ENCODE measurements at places on chromosomes 3 and 15.
A peak's percentile ranks its signal among the peaks of the same experiment; 100 is the strongest.

DNA sequence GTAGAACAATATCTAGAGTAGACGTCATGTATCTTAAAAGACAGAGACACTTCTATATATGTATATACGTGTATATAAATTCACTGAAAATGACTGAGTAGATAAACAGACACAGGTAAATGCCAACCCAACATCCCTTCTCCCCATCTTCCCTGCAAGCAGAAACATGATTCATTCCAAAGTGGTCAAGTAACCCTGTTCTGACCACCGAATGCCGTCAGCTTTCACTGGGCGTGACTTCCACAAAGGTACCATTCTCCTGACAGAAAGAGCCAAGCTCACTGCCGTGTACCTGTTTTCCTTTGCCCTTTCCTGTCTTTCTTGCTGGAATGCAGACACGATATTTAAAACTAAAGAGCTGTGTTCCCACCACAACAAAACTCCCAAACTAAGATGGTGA, 76.7 kb downstream of the TAFA4 start:
- DNase-seq = no peak

GRCh38 chr3:9399337-9399703, 1.9 kb downstream of the SETD5 start:
- no peak for DNase-seq

DNA sequence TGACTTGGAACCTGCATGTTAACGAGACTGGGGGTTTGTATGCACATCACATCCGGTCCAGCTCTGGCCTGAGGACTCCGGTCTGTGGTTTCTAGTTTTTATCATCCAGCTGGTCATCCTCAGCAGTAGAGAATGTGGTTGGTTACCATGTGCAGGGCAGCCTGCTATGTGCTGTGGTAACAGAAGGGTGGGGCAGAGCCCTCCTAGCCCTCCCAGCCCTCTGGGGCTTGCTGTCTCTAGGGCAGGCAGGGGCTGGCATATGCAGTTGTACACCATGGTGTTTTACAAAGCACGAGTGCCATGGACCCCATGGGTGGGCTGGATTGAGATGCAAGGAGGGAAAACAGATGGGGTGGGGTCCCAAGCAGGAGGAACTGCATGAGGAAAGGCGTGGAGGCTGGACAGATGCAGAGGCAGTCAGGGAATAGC, 70.2 kb downstream of the APBA2 start:
- DNase-seq = no peak

- no peak for DNase-seq
These were observed 7.2 kb upstream of the SEC22A start for GRCh38 chr3:123194552-123194951.

GRCh38 chr15:90400759-90401314, 12.8 kb downstream of the IQGAP1 start:
- no peak for DNase-seq

DNA sequence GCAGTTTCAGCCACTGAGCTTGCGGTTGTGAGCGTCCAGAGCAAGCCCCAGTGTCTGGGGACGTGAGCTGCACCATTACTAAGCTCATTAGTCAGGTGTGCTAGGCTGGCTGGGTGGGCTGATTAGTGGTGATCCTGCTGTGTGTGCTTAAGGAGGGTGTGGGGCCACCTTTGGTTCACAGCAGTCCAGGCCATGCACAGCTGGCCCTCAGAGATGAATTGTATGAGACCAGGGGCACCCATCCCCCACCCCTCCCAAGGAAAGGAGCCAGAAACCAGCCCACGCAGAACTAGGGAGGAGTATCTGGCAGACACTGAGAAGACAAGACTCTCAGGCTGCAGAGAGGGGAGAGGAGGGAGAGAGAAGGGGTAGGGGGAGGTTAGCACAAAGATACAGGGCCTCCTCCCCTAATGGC, 3.8 kb downstream of the TYRO3 start:
- DNase-seq = no peak

DNA sequence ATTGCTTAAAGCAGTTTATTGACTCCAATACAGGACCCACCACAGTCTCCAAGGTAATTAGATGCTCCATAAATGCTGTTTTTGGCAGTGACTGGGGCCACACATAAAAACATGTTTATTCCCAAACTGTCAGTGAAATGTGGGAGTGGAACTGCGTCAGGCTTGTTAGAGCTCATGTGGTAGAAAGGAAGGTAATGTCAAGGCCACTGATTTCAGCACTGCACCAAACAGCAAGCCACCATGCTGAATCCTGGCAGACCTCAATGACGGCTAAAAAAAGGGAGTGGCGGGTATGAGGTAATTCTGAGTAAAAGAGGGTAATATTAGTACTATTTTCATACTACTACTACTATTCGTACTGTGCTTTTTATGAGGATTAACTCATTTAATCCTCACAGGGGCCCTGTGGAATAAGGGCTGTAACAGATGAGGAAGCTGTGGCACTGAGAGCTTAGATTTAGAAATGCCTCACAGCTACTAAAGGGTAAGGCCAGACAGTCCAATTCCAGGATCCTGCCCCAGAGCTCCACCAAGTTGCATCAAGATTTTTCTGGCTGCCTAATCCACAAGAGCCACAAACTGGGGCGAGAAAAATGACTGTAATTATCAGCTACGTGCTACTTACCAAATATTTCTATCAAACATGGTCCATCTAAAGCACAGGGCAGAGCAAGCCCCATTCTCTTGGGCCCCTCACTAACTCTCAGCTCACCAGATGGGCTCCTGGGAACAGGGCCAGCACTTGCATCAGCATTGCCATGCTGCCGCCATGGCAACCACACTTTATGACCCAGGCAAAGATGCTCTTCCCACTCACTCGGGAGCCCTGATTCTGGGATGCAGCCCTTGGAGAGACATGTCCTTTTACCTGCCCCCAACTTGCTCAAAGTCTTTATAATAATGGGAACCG, 83.6 kb upstream of the SPATA12 start:
- DNase-seq = peak; percentile 46

GRCh38 chr15:67812241-67812644, 13.1 kb upstream of the SKOR1 start:
- no peak for DNase-seq

- no peak for DNase-seq
These were observed 29.7 kb downstream of the ZBBX start for GRCh38 chr3:167350245-167350862.

GRCh38 chr3:64739971-64740631, 52.3 kb upstream of the ADAMTS9 start:
- no peak for DNase-seq

DNA sequence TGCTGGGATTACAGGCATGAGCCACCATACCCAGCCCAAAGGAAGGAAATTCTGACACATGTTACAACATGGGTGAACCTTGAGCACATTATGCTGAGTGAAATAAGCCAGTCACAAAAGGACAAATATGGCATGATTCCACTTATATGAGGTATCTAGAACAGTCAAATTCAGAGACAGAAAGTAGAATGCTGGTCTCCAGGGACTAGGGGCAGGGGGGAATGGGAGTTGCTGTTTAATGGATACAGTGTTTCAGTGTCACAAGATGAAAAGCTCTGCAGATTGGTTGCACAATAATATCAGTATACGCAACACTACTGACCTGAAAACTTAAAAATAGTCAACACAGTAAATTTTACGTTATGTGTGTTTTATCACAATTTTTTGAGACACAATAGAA, 4.1 kb downstream of the SPATA12 start:
- DNase-seq = no peak

GRCh38 chr3:69324362-69325025, 61.4 kb downstream of the FRMD4B start:
- DNase-seq = no peak

- no peak for DNase-seq
These were observed 999.7 kb upstream of the ALCAM start for GRCh38 chr3:104367000-104367399.

GRCh38 chr3:151837057-151837456, 23.1 kb downstream of the AADAC start:
- no peak for DNase-seq

GRCh38 chr15:63334821-63335220, 46.8 kb downstream of the CA12 start:
- DNase-seq = no peak

DNA sequence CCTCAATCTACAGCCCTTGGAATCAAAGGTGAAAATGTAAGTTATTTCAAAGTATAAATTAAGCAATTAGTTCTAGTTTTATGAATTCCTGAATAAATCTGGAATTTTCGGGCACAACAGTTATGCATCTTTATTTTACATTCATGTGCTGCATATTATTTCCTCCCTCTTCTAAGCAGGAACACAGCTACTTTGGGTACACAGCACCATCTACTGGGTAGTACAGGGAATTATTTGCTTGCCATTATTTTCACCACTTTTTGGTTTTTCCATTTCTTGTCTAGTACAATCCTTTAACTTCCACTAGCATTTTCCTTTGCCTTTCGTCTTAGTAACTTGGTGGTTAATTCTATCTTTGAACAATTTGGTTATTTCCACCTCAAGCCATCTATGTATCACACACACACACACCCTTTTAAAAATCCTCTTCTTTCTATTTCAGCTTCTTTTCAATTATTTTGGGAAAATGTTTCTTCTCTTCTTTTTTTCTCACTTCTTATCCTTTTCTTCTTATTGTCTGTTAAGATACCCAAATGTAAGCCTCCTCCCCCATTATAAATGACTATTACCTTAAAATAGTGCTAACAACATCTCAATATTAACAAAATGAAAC, 451.0 kb downstream of the MFSD1 start:
- DNase-seq = no peak

GRCh38 chr3:65905771-65906170, 132.9 kb downstream of the MAGI1 start:
- DNase-seq = no peak

GRCh38 chr3:50160561-50160983, 5.4 kb downstream of the SEMA3F start:
- DNase-seq = no peak

- no peak for DNase-seq
These were observed 691 bp downstream of the SENP7 start for GRCh38 chr3:101512396-101512645.

GRCh38 chr15:42704492-42704926, 32.4 kb downstream of the CDAN1 start:
- peak; percentile 65 for DNase-seq

DNA sequence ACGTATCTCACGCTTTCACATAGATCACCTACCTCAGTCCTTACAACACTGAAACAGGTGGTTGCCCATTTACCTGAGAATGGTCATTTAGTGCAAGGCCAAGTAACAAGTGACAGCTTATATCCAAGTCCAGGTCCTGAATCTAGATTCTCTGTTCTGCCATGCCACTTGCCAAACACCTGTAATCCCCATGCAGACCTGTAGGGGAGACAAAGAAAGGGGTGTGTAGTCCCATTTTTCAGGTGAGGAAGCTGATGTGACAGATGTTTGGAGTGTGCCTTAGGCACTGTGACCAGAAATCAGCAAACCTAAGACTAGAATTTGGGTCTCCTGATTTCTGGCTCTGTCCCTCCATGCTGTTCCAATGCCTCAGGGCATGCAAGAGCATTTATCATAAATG, 12.7 kb downstream of the ZNF35 start:
- no peak for DNase-seq

DNA sequence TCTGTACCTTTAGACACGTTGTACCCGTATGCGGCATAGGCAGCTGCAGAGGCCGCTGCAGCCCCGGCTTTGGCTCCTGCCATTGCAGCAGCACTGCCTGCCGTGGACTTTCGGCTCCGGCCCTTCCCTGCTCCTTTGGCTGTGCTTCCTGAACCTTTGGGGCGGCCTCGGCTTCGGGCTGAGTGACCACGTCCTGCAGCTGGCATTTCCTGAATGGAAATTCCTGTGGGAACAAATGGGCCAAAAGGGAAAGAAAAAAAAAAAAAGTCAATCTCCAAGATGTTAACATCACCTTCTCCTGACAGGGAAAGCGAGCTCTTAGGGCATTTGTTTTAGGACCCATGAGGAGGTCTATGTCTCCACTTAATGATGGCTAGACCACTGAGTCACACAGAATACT, 29.6 kb downstream of the CHAC1 start:
- DNase-seq = no peak

- DNase-seq = no peak
These were observed 19.6 kb downstream of the CD86 start for GRCh38 chr3:122074621-122075265.

- DNase-seq = no peak
These were observed 93.5 kb upstream of the SOX2 start for GRCh38 chr3:181618260-181618659.

DNA sequence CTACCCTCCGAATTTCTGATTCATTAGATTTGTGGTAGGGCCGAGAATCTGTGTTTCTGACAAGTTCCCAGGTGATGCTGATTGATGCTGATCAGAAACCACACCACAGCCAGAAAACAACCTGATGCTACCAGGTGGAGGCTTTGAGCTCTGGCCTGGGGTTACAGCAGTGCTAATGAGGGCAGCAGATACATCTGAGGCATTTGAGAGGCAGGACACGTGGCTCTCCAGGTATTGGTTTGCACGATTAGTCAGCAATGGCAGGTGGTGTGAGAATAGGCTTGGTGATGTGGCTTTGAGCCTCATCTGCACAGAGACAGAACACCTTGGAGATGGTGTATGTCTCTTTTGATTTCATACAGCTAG, 78.8 kb upstream of the THBS1 start:
- DNase-seq = no peak

GRCh38 chr3:190089711-190090110, 31.0 kb downstream of the P3H2 start:
- no peak for DNase-seq

Measured in mesothelial cell of epicardium (in vitro differentiated cells).